ENCODE measurements at places on chromosomes 6 and 20. TPM values are rescaled to one million over a fixed set of nuclear protein-coding genes. Genes with fewer than 3 reads are reported as not detected.

The C6orf52 gene
- not detected for total RNA-seq

The CALHM5 gene
- total RNA-seq: 3.4 TPM

The OTOR gene
- not detected for total RNA-seq

The MAS1 gene
- total RNA-seq: not detected

The MYLK4 gene
- total RNA-seq: not detected

The PM20D2 gene
- total RNA-seq: 8.8 TPM

All from ascending aorta (tissue), 2 donors.